ENCODE measurements at places on chromosomes 3 and 15. TPM values are rescaled to one million over a fixed set of nuclear protein-coding genes. Genes with fewer than 3 reads are reported as not detected.

DNA sequence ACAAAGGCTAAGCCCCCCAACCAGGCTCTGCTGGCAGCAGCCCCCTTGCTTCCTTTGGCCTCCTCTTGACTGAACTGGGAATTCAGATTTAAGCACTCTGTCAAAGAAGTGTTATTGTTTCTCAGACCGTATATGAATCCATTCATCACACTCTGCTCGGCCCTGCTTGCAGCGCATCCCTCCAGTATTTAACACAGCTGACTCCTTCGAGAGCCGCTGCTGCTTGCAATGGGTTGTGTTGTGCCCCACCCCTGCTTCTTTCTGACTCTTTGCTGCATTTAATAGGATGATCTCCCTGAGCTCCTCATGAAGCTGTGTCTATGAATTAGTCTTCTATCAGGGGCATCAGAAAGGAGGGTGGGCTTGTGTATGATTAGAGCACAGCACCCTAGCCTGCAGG lies 31.2 kb downstream of the C3orf20 start:
- H3K27me3 ChIP-seq = no peaks in the 10 kb centered on the region
- no peaks in the 10 kb centered on the region for H3K4me1 ChIP-seq
- H3K27ac ChIP-seq = no peak overlapping the region
- no peaks in the 10 kb centered on the region for H3K36me3 ChIP-seq
- no peak overlapping the region for H3K4me3 ChIP-seq

Gene EIF4A2
- 333 TPM for total RNA-seq

- no peak overlapping the region for H3K27ac ChIP-seq
- DNase-seq = no peak
- H3K36me3 ChIP-seq = no peaks in the 10 kb centered on the region
- H3K4me1 ChIP-seq = peaks cover 6% of the 10 kb centered on the region
- peak overlapping the region; percentile 100 for H3K4me3 ChIP-seq
- H3K27me3 ChIP-seq = no peaks in the 10 kb centered on the region
These were observed 1.0 kb downstream of the USP8 start for GRCh38 chr15:50425219-50425618.

Gene AP3B2
- 4.7 TPM for total RNA-seq

- no peaks in the 10 kb centered on the region for H3K27me3 ChIP-seq
- no peaks in the 10 kb centered on the region for H3K4me1 ChIP-seq
- no peaks in the 10 kb centered on the region for H3K36me3 ChIP-seq
- DNase-seq = no peak
- no peak overlapping the region for H3K27ac ChIP-seq
- H3K4me3 ChIP-seq = no peak overlapping the region
These were observed 95.8 kb downstream of the RAP2B start for GRCh38 chr3:153257673-153258351.

- peak overlapping the region; percentile 43 for H3K27ac ChIP-seq
- no peak overlapping the region for H3K4me3 ChIP-seq
- H3K36me3 ChIP-seq = no peaks in the 10 kb centered on the region
- DNase-seq = peak; percentile 94
- H3K27me3 ChIP-seq = no peaks in the 10 kb centered on the region
These were observed 70.7 kb downstream of the SLC12A8 start for GRCh38 chr3:125141596-125142419.

- no peaks in the 10 kb centered on the region for H3K27me3 ChIP-seq
- no peaks in the 10 kb centered on the region for H3K4me1 ChIP-seq
- H3K27ac ChIP-seq = no peak within 1 kb of the TSS
- no peak for DNase-seq
- H3K36me3 ChIP-seq = no peaks in the 10 kb centered on the region
These were observed at the start of gene KCNAB1 for GRCh38 chr3:156120528-156121251. KCNAB1 (plus strand) TSS chr3:156120578.

DNA sequence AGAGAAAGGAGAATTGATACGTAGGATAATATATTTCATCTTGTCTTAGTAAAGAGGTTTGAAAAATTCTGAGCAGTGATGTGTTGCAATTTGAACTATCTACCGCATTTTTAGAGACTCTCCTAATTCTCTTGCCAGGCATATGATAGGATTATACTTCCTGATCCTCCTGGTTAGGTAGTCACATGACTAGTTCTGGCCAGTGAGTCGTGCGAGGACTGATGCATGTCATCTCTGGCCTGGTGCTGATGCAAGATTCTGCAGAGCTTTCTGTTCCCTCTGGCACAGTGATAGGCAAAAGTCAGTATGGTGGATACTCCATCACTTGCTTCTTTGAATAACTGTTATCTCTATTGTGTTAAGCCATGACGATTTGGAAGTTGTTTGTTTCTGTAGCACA lies 277.6 kb upstream of the NAALADL2 start:
- H3K27ac ChIP-seq = no peak overlapping the region
- H3K4me1 ChIP-seq = no peaks in the 10 kb centered on the region
- H3K4me3 ChIP-seq = no peak overlapping the region
- no peaks in the 10 kb centered on the region for H3K27me3 ChIP-seq
- H3K36me3 ChIP-seq = no peaks in the 10 kb centered on the region
- DNase-seq = no peak

GRCh38 chr15:85752491-85752961 lies 42.2 kb downstream of the KLHL25 start:
- H3K27me3 ChIP-seq = no peaks in the 10 kb centered on the region
- H3K4me3 ChIP-seq = no peak overlapping the region

- H3K36me3 ChIP-seq = no peaks in the 10 kb centered on the region
- no peak for DNase-seq
- no peak overlapping the region for H3K27ac ChIP-seq
- H3K4me1 ChIP-seq = no peaks in the 10 kb centered on the region
These were observed 45.4 kb downstream of the ZDHHC19 start for GRCh38 chr3:196165850-196166249.

GRCh38 chr15:33116198-33116597 lies 78.3 kb downstream of the FMN1 start:
- no peaks in the 10 kb centered on the region for H3K36me3 ChIP-seq
- DNase-seq = no peak
- H3K4me1 ChIP-seq = no peaks in the 10 kb centered on the region
- H3K27me3 ChIP-seq = no peaks in the 10 kb centered on the region
- H3K27ac ChIP-seq = no peak overlapping the region

- H3K27ac ChIP-seq = no peak overlapping the region
- no peaks in the 10 kb centered on the region for H3K36me3 ChIP-seq
- no peaks in the 10 kb centered on the region for H3K27me3 ChIP-seq
These were observed 58.7 kb downstream of the CHSY1 start for GRCh38 chr15:101193120-101193644.

DNA sequence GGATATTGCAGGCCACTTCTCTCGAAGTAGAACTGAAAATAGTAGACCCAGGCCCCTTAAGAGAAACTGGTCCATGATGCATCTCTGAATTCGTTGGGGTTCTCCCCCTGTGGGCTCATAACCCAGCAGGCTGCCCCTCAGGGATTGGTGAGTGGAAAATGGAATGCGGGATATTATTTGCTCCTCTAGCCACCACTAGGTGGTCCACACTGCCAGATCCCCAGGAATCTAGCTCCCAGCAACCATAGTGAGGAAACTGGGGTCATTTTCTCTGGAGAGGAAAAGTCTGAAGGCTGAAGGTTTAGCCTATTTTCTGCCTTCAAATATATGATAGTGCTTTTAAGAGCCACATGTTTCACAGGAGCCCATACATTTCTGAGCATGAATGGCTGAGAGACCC lies 6.7 kb downstream of the CX3CR1 start:
- no peak overlapping the region for H3K4me3 ChIP-seq
- no peaks in the 10 kb centered on the region for H3K4me1 ChIP-seq
- H3K27me3 ChIP-seq = no peaks in the 10 kb centered on the region
- no peaks in the 10 kb centered on the region for H3K36me3 ChIP-seq

Data from kidney (tissue), 22 donors.